Left colon (tissue), 2 donors: ENCODE measurements at places on chromosomes 2 and 18.

DNA sequence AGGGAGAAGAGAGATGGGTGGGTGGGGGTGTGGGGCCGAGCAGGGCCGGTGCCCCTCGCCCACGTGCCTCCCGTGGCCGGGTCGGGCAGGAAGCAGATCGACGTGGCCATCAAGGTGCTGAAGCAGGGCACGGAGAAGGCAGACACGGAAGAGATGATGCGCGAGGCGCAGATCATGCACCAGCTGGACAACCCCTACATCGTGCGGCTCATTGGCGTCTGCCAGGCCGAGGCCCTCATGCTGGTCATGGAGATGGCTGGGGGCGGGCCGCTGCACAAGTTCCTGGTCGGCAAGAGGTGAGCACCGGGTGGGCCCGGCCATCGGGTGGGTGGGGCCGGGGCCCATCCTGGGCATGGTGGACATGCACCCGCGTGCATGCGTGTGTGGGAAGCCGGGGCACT lies 21.8 kb downstream of the ZAP70 start:
- no peak for DNase-seq

DNA sequence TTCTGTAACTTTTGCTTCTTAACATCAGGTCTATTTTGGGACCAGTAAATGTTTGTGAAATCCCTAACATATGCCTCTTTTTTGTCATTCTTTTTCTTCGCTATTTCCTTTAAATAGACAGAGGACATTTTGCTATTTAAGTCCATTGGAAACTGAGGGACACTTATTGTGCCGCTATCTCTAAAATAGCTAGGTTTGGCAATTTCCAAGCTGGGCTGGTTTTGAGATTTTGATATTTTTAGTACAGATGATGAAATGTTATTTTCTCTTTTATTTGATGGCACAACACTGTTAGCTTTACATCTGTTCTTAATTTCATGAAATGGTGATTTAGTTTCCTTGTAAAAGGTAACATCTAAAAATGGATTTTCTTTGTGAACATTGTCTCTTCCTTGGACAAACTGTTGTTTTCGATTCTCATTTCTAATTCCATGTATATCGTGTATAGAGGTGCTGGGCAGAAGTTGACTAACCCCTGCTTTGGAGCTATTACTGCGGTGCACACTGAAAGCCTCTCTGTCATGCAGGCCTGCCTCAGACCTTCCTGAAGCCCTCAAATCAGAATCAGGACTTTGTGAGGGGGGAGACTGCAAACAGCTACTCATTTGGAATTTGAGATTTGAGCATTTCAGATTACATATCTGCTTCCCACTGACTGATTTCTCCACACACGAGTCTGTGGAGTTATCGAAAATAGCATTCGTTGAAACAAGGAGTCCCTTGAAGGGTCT lies 594 bp downstream of the RAD51AP2 start:
- DNase-seq, result no peak

DNA sequence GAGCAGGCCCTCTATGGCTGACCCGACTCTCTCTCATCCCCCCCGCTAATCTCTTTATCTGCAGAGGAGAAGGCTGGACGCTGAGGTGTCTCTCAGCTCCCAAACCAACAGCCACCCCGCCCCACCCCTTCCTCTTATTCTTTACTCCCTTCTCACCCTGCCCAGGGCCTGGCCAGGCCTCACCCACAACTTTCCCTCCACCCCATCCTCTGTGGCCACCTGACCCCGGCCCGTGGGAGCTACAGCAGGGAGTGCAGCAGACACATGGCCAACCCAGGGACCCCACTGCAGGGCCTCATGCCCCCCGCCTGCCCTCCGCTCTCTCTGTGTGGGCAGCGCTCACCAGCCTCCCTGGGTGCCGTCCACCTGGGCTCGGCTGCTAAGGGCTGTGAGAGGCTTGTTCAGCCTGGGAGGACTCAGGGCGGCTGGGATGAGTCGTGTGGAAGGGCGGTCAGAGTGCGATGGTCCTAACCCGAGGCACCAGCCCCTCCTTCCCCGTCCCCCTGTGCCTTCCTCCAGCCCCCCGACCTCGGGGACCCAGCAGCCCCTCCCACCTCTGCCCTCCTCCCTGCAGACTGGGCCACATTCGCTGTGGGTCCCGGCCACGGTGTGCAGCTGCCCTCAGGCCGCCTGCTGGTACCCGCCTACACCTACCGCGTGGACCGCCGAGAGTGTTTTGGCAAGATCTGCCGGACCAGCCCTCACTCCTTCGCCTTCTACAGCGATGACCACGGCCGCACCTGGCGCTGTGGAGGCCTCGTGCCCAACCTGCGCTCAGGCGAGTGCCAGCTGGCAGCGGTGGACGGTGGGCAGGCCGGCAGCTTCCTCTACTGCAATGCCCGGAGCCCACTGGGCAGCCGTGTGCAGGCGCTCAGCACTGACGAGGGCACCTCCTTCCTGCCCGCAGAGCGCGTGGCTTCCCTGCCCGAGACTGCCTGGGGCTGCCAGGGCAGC lies 6.8 kb downstream of the NEU4 start:
- no peak for DNase-seq

GRCh38 chr18:60722742-60723141 lies 350.2 kb upstream of the MC4R start:
- no peak for DNase-seq

DNA sequence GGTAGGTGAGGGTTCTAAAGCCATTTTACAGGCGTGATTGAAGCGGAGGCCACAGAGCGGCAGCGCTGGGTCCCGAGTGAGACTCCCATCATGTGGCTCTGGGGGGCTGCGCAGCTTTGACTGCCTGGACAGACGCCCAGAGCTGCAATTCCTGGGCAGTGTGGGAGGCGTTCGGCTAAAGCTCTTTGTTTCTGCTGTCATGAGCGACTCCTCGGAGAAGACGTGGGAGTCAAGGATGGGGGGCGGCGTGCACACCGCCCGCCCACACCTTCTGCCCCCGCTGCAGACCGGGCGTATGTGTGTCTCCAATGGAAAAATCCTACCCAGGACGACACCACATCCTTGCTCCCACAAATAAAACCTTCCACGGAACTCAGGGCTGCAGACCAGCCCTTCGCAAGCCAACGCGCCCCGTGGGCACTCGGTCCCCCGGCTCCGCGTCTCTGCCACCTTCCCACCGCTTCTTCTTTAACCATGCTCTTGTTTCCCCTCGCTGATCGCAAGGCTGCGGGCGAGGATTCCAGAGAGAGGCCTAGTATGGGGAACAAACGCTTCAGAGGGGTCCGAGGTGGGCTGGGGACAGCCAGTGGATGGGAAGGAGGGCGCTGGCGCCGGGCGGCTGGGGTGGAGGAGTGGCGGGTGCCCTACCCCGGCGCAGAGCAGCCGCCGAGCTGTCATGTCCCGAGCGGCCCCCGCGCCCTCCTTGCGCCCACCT lies 680 bp upstream of the LBH start:
- DNase-seq, result peak; percentile 29

- DNase-seq, result no peak
Measured at GRCh38 chr2:182522405-182522896, 95.6 kb upstream of the PDE1A start.

DNA sequence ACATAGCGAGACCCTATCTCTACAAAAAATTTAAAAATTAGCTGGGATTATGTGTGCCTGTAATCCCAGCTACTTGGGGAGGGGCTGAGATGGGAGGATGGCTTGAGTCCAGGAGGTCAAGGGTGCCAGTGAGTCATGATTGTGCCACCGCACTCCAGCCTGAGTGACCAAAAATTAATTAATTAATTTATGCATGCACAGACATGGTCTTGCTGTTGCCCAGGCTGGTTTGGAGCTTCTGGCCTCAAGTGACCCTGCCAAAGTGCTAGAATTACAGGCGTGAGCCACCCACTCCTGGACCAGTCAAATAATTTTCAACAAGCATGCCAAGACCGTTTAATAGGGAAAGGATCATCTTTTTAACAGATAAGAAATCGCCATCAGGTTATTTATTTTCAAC lies 57.7 kb upstream of the TFCP2L1 start:
- no peak for DNase-seq

GRCh38 chr18:74063557-74063956 lies 84.1 kb downstream of the FBXO15 start:
- no peak for DNase-seq

GRCh38 chr2:199282309-199282708 lies 175.4 kb downstream of the SATB2 start:
- no peak for DNase-seq

DNA sequence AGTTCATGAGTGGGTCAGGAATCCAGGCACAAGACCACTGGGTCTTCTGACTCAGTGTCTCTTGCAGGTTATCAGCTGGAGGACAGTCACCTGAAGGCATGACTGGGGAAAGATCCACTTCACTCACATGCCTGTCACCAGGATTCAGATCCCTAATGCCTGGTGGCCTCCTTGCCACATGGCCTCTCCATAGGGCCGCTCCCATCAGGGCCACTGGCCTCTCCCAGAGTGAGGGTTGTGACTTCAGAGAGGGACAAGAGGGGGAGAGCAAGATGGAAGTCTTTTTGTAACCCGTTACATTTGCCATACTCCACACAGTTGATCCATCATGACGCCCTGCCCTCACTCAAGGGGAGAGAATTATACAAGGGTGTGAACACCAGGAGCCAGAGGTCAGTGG lies 13.0 kb upstream of the OTOS start:
- DNase-seq, result no peak

DNA sequence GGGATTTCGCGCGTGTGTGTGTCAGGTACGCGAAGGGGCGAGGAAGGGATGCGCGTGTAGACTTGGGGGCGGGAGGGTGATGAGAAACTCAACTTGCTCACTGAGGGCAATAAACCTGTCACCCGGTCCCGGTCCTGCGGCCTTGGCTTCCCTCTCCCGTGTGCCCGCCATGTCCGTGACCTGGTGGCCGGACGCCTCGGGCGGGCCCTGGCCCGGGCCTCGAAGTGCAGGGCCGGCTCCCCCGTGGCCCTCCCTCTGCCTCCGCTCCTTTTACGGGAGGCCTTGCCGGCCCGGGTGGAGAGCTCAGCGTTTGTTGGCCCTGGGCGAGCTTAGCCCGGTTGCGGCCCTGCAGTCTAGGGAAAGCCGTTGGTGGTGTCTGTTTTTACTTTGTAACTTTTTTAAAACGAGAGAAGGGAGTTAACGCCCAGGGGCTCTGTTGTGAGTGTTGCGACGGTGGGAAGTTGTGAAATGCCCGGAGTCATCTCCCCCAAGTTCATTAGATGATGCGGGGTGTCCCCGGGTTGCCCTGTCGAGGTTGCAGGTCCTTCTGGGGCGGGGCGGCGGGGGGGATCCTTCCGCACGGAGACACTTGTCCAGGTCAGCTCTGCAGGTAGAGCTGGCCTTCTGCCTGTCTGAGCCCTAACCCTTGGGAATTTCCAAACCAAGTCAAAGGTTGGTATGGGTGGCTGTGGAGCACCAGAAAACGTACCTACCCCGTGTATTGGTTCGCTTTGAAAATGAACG lies 883 bp downstream of the SMCHD1 start:
- peak; percentile 66 for DNase-seq

DNA sequence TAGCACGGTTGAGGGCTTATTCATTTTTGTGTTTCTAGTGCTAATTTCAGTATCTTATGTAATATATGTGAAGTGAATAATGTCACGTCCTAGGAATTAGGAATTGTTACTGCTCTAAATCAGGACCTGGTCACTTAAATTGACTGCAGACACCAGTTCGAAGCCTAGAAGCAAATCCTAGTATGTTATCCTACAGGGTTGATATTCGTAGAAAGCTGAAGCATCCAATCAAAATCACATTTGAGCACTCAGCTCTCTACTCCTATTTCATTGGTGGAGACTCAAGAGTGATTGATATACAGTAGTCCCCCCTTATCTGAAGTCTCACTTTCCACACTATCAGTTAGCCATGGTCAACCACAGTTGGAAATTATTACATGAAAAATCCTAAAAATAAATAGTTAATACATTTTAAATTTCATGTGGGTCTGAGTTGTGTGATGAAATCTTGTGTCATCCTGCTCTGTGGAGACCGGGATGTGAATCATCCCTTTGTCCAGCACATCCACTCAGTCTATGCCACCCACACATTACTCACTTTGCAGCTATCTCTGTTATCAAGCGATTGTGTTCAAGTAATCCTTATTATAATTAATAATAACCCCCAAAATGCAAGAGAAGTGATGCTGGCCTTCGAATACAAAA lies 35.2 kb upstream of the SCN9A start:
- no peak for DNase-seq

- DNase-seq, result no peak
Measured at GRCh38 chr2:132896073-132896472, 226.1 kb upstream of the LYPD1 start.

DNA sequence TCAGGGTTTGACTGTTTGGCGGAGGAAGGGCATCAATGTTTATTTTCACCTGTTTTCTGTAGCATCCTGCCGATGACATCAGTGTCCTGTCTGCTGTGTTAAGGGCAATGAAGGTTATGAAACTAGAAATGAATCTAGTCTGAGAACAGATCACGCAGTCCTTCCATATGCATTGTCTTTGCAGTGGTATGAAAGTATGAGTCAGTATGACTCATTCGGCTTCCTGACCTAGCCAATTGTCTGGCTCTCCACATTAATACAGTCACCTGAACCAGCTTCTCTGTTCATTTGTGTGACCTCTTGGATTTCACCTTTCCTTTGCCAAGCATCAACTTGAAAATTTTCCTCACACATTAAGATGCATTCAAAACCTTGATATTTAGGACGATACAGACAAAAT lies 353.8 kb downstream of the RND3 start:
- DNase-seq, result no peak

DNA sequence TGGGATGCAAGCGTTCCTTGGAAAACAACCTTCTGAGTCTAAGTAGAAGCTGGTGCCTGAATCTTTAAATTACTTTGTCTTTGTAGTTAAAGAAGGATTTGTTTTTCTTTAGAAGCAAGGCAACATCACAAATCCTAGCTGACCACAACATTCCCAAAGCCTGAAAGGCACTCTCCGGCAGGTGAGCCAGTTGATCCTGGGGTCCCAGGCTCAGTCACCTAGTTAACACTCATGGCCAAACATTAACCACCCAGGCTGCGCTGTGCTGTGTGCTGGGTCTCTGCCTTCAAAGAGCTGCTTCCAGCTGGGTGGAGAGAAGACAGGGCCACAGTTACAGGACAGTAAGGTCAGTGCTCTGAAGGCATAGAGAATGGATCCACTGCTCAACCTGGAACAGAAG lies 120.0 kb upstream of the TRIB2 start:
- no peak for DNase-seq

GRCh38 chr18:48855422-48856377 lies 95.1 kb downstream of the SMAD7 start:
- no peak for DNase-seq

GRCh38 chr2:195603408-195603807 lies 53.6 kb upstream of the SLC39A10 start:
- no peak for DNase-seq
